ENCODE measurements at places on chromosomes 1 and 21.
A peak's percentile ranks its signal among the peaks of the same experiment; 100 is the strongest.

DNA sequence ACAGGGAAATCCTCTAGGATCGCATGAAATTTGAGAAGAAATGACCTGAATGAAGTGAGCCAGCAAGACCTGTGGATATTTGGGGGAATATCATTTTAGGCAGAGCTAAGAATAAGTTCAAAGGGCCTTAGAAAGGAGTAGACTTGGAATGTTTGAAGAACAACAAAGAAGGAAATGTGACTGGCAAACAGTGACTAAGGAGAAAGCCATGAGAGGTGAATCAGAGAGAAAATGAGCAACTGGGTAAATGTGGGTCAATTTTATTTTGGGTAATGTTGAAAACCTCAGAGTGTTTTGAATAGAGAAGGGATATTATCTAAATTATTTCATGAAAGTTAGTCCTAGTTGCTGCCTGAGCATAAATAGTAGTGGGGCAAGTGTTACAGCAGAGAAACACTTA lies 672.8 kb downstream of the LMO4 start:
- no peak for DNase-seq

GRCh38 chr1:80961464-80962190 lies 839.1 kb upstream of the ADGRL2 start:
- DNase-seq = no peak

GRCh38 chr21:41836166-41837015 lies 42.8 kb downstream of the PRDM15 start:
- DNase-seq = no peak

DNA sequence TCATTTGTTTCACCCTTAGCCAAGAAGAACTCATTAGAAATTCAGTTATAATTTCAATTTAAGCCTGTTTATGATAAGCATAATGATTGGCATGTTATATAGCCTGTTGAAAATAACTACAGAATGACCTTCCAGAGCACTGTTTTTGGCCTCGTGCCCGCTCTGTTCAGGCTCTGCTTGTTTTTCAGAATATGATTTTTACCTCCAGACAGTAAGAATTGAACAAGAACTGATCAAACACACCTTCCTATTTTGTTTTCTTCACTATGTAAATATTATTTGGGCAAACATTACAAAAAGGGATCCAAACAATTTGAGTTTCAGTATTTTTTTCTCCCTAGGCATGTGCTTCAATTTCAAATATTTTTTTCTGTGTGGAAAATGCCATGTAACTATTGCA lies 48.1 kb upstream of the ANGPTL1 start:
- no peak for DNase-seq

DNA sequence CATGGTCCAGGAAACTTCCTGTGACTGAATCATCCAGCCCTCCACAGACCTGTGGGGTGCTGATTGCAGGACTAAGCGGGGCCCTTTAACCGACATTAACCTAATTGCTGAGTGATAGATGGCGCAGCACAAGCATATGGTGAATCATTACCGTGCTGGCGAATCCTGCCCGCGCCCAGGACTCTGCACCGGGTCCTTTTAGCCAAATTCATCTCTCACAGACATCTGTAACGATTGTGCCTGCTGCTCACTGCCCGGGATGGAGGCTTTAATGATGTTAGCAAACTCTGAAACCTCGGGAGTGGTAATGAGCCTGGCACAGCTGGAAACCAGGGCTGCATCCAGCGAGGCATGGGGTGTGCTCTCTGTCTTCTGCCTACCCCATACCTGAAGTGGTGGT lies 147.3 kb upstream of the CD34 start:
- DNase-seq = no peak

DNA sequence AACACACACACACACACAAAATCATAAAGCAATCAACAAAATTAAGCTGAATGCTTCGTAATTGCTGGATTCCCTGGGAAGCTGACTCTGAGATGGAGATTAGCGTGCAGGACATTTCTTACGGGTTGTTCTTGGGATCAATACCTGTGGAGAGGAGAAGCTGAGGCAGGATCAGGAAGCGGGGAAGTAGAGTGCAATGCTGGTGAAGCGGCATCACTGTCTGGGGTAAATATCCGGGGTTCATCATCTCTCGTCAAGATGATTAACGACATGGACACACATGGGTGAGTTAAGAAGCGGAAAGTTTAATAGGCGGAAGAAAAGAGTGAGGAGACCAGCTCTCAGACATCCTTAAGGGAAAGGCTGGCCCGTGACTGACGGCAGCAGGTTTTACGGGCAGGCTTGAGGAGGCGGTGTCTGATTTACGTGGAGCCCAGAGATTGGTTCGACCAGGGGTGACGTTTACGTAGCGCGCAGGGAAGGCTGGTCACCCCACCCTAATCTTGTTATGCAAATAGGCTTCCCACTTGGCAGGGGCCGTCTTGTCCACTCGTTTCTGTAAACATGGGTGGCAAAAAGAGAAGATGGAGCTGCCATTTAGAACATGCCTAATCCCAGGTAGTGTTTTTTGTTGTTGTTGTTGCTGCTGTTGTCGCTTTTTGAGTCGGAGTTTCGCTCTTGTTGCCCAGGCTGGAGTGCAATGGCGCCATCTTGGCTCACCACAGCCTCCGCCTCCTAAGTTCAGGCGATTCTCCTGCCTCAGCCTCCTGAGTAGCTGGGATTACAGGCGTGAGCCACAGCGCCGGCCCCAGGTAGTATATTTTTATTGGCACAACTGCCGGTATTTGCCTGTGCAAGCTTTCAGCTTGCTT lies 135.6 kb upstream of the KCNJ15 start:
- DNase-seq = no peak

- DNase-seq = no peak
Observed at GRCh38 chr1:46517010-46517600, 27.5 kb downstream of the DMBX1 start.

- DNase-seq = no peak
Observed at GRCh38 chr1:76352741-76353435, 278.3 kb downstream of the ST6GALNAC3 start.

DNA sequence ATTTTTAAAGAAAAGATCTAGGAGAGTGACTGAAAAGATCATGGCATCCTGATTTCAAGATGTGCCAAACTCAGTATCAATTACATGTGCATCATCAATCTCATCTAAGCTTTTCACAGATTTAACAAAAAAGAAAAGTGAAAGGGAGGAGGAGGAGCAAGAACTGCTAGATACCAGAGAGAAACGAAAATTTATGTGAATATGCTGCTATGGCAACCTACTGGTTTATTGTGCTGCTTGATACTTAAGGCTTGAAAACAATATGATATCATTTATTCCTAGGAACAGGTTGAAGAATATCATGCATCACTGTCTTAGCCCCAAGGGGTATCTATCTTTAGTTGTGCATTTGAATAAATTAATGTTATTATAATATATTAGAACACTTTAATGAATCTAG lies 518.5 kb upstream of the ZRANB2 start:
- no peak for DNase-seq

DNA sequence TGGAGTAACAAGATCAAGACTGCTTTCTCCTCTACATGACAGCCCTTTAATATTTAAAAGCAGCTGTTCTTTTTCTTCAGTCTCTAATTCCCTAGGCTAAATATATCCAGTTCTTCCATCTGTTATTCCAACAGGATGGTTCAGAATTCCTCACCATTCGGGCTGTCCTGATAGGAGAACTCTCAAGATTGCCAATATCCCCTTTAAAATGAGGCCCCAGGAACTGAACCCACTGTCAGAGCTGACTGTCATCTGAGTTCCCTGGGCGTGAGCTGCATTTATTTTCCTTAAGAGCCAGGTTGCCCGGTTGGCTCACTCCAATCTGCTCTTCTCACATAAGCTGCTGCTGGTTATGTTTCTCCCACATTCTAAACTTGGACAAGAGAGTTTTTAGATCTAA lies 177.6 kb downstream of the MIS18A start:
- no peak for DNase-seq

DNA sequence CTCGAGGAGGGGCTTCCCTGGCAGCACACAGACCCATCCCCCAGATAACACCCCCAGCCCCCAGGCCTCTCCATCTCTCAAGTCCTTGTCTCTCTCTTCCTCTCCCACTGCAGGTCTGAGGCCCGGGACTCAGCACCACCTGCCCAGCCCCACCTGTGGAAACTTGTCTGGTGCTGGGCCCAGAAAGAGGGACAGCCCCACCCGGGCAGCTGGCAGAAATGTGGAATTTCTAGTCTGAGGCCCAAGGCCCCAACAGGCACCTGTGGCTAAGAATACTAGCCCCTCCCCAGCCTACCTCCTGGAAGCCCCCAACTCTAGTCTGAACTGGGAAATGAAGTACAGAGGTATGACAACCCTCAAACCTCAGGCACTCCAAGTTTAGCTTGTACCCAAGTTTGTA lies 15.4 kb downstream of the TTC39A start:
- DNase-seq = no peak

GRCh38 chr1:151716771-151717631 lies at the start of gene CELF3:
TSS of gene CELF3 (minus strand) at chr1:151716803. CDS start at chr1:151716020, 783 bp downstream.
- DNase-seq = no peak

DNA sequence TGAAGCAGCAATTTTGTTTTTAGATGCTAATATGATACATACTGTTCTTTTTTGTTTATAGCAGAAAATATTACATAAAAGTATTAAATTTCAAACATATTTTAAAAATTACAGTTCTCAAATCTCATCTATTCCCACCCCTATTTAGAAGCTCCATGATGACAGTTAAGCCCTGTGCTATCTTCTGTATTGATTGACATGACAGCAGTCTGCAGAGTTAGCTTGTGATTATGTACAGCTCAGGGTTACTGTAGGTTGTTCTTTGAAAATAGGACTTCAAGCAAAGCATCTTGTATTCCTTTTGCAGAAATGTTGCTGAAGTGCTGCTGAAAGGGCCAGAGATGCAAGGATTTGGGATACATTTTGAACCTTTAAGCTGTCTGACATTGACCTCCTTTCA lies 8.2 kb downstream of the GPSM2 start:
- no peak for DNase-seq

DNA sequence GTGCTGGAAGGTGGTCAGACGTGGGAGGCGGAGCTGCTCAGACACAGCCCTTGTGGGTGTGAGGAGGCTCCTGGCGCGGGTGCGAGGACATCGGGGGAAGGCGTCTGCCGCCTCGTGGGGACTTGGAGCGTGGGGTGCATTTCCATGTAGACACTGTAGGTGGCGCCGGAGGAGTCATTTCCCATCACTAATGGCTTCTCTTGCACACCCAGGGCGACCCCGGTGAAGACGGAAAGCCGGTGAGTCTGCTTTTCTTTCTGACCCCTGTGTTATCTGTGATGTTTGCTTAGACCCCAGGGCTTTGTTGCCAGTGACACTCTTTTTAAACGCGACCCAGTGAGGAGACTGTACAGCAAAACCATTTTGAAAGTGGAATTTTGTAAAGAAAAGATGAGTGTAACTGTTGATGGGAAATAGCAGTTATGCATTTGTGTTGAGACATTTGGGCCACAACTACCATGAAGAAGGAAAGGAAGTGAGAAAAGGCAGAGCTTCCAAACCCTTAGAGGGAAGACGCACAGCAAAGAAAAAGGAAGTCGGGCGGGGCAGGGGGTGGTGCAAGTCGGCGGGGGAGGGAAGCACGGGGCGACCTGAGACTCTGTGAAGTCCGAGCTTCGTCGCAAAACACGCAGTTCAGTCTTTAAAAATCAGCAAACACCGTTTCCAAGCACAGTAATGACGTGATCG lies 64.0 kb downstream of the SLC19A1 start:
- peak; percentile 36 for DNase-seq

DNA sequence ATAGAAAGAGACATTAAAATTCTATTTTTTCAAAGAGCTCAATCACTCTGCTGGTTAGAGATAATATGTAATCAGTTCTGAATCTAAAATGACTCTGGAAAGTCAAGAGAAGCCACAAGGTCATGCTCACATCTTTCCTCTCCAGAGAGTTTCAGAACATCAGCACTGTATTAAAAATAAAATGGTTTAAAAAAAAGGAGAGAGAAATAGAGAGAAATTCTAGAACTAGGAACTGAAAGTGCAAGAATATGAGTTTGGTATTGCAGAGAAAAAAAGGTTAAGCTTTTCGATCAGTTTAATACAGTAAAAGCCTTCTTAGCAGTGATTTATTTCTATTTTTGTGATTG lies 44.0 kb upstream of the DIPK1A start:
- DNase-seq = no peak

DNA sequence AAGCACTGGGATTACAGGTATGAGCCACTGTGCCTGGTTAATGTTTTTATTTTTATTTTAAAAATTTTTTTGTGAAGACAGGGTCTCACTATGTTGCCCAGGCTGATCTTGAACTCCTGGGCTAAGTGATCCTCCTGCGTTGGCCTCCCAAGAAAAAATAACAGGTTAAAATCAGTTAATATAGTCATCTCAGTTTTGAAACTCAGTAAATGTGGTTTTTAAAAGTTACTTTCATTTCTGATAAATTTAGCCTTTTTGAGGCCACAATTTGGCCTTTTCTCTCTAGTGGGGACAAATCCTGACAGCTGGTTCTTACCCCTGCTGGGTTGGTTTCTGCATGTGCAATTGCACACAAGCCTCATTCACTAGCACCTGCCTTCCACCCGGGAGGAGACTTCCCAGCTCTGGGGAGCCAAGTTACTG lies 13.3 kb downstream of the PMF1 start:
- no peak for DNase-seq

DNA sequence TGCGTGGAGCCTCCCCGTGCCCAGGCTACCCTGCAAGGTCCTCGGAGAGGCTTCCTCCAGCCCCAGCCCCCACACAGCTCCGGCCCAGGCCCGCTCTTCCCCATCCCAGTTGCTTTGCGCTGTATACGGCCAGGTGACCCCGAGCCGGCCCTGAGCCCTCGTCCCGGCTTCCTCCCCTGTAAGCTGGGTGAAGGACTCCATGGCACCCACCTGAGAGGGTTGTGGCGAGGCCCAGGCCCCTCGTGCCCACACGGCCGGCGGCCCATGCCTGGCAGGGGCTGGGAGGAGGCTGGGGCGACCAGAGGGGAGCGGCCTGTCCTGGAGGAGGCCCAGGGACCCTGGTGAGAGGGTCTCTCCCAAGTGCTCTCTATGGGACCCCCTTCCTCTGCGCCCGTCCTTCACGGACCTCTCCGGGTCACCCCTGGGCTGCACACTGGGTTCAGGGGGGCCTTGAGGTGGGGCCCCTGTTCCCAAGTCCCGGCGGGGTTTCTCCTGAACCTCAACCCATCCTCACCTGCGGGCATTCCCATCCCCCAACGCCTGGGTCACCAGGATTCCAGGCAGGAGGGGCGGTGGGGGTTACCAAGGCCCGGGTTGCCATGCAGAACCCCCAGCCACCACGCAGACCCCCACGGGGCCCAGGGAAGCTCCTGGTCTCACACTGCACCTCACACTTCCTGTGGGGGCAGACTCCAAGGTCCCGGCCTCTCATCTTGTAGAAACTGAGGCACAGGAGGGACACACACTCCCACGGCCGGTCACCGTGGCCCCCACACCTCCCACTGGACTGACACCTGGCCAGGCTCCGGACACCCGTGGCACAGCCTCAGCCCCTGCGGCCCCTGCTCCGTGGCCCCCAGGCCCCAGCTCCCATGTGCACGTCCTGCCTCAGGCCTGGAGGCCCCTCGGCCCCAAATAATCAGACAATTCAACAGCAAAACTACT lies 25.2 kb downstream of the COL6A1 start:
- DNase-seq = no peak
